Suprapubic skin (tissue), 4 donors: ENCODE measurements at places on chromosomes 3 and 15. TPM values are rescaled to one million over a fixed set of nuclear protein-coding genes. Genes with fewer than 3 reads are reported as not detected.

GRCh38 chr3:126486360-126486847 is 10.7 kb upstream of the ZXDC start:
- no peaks in the 10 kb centered on the region for H3K27me3 ChIP-seq
- H3K27ac ChIP-seq = no peak overlapping the region
- no peaks in the 10 kb centered on the region for H3K36me3 ChIP-seq
- no peak for DNase-seq
- peaks cover 7% of the 10 kb centered on the region for H3K4me1 ChIP-seq
- H3K4me3 ChIP-seq = no peak overlapping the region

- no peak overlapping the region for H3K4me3 ChIP-seq
- H3K4me1 ChIP-seq = no peaks in the 10 kb centered on the region
- no peaks in the 10 kb centered on the region for H3K36me3 ChIP-seq
- no peak for DNase-seq
Observed at GRCh38 chr15:66631616-66632263, 65.9 kb upstream of the LCTL start.

DNA sequence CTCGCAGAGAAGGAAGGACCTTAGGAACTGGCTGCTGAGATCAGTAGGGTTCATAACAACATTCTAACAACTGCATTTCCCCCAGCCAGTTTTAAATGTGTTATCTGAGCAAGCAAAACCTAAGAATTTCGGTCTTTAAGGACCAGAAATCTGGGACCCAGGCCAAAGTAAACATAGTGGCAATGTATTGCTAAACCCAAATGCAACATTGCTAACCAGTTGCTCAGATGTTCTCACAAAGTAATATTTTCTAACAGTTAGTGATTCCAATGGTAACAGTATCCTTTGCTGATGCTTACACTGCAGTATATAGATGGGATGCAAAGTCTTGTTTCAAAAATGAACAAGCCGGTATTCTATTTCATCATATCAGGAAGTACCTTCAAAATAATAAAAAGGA is 254.3 kb downstream of the RYR3 start:
- no peaks in the 10 kb centered on the region for H3K27me3 ChIP-seq
- no peaks in the 10 kb centered on the region for H3K36me3 ChIP-seq

- peaks cover 61% of the 10 kb centered on the region for H3K4me1 ChIP-seq
- H3K4me3 ChIP-seq = peak overlapping the region; percentile 17
- H3K27me3 ChIP-seq = no peaks in the 10 kb centered on the region
- H3K36me3 ChIP-seq = no peaks in the 10 kb centered on the region
Observed at GRCh38 chr3:172562871-172563865, 39.9 kb upstream of the TNFSF10 start.

DNA sequence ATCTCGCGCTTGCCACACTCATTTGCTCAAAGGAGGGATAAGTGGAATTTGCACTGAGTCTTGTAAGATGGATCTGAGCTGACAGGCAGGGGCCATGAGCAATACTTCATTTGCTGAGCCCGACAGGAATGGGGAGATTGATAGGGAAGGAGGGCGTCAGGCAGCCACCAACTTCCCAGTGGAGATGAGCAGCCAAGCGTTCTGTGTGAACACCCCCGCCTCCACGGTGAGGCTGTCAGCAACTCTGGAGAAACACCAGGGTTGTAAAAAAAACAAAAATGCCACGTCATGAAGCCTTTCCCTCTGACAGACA is 36.8 kb downstream of the TLE3 start:
- H3K4me1 ChIP-seq = peaks cover 6% of the 10 kb centered on the region
- DNase-seq = no peak
- no peaks in the 10 kb centered on the region for H3K27me3 ChIP-seq
- H3K4me3 ChIP-seq = no peak overlapping the region
- no peak overlapping the region for H3K27ac ChIP-seq

The KLHL18 gene
- total RNA-seq = 30.3 TPM

The SORD gene
- total RNA-seq = 78.6 TPM
